ENCODE measurements at places on chromosomes 6 and 20. TPM values are rescaled to one million over a fixed set of nuclear protein-coding genes. Genes with fewer than 3 reads are reported as not detected.
A peak's percentile ranks its signal among the peaks of the same experiment; 100 is the strongest.

- ATAC-seq, result no peak
Measured at GRCh38 chr6:1836690-1837089, 227.0 kb downstream of the FOXC1 start.

GRCh38 chr20:14896569-14896968 lies 559.2 kb upstream of the FLRT3 start:
- ATAC-seq, result no peak

DNA sequence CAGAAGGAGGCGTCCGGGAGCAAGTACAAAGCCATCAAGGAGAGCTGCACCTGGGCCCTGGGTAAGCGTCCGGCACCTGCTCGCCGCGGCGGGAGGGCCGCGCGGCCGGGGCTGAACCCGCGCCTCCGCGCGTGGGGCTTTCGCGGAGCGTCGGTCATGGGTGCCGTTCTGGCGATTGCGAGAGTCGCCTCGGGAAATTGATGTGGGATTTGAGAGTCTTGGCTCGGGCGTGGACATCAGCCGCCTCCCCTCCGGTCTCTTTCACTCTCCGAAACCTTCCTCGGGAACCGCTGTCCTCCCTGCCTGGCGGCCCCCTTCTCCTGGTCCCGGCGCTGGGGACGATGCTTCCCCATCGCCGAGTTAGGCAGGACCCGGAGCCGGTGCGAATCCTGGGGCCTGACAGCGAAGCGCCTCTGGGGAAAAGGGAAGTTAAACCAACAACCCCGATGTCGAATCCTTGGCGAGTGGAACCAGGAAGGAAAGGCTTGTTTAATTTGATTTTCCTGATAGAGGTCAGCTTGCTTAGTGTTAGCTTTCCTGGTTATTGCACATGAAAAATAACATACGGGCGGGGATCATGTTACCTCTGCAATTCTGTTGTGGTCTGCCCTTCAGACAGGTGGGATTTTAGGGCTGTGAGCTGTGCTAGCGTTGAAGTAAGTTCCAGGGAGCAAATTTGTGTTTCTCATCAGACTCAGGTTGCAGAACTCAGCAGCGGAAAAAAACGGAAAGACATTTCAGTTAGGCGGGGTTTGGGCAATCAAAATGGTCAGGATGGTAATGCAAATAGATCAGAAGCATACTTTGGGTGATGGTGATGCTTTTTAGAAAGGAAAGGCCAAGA lies 594 bp downstream of the ARFGEF3 start:
- peak; percentile 49 for ATAC-seq

L3MBTL1 gene
- 15.3 TPM for total RNA-seq

DNA sequence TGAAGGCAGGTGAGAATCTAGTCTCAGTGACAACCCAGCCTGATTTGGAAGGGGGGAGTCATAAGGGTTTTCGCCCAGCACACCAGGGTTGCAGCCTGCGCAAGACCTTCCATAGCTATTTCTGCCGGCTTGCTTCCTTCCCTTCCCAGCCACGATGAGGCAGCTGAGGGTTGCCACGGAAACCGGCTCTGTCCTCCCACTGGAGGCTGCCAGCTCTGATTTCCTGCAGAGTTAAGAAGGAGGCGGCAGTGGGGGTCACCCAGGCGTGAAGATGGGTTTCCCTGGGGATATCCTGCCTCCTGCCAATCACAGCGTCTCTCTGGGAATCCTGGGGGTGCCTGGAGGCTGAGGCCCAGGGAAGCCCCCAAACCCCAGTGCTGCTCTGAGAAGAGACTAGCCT lies 23.1 kb upstream of the KCNB1 start:
- no peak for ATAC-seq

- peak; percentile 98 for ATAC-seq
Measured at GRCh38 chr6:167031082-167031709, 32.0 kb downstream of the CEP43 start.

FANCE gene
- 18.2 TPM for total RNA-seq

CLPSL2 gene
- not detected for total RNA-seq

- no peak for ATAC-seq
Measured at GRCh38 chr6:12271997-12272396, 18.2 kb upstream of the EDN1 start.

GRCh38 chr6:121522265-121522664 lies 86.8 kb downstream of the GJA1 start:
- ATAC-seq, result no peak

Measured in activated T-helper 17 cell treated with anti-CD3 and anti-CD28 coated beads, Interleukin-2, amount 50 U/mL, for 72 hours (primary cell).